Muscle of arm (tissue), 14 donors: ENCODE measurements at places on chromosomes 7 and 10.

DNA sequence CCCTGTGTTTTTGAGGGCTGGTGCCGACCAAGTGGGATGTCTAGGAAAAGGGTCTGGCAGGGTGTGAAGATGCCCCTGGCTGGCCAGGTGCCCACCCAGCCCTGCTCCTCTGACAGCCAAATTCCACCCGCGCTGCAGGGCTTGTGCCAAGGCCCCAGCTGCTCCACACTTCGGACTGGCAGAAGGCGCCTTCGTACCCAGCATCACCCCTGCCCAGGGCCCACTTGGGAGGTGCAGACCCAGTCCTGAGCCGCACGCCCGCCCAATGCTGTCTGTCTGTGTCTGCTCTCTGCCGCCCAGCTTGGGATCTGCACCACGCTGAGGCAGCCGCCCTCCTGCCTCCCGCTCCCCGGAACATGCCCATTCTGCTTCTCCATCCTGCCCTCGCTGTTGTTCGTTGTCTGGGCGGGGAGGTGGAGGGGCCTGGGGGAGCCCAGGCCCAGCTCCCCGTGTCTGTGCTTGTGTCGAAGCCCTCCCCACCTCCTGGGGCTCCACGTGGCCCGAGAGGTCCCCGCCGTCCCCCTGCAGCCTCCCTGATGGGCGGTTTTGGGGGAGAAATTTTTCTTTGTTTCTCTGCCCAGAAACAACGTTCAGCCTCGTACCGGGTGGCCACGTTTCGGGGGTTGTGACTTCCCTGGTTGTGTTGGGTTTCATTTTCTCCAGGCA, 36.9 kb upstream of the PPIF start:
- DNase-seq: no peak

DNA sequence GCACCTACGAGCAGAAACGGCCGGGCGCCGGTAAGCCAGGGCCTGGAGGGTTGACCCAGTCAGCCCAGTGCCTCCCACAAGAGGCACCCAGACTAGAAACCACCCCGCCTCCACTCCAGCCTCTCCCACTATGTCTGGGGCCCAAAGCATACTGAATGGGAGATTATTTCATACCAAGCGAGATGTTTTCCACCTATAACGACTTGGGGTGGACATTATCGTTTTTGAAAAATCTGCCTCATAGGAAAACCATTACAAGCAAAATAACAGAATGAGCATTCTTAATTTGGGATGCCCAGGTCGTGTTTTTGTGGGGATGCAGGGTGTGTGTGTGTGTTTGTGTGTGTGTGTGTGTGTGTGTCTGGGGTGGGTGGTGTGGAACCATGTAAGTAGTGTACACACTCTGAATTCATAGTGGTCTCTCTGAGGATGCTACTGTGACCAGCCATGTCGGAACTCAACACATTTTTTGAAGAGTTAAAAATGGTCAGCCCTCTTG, 1.6 kb downstream of the HOXA6 start:
- DNase-seq: no peak

DNA sequence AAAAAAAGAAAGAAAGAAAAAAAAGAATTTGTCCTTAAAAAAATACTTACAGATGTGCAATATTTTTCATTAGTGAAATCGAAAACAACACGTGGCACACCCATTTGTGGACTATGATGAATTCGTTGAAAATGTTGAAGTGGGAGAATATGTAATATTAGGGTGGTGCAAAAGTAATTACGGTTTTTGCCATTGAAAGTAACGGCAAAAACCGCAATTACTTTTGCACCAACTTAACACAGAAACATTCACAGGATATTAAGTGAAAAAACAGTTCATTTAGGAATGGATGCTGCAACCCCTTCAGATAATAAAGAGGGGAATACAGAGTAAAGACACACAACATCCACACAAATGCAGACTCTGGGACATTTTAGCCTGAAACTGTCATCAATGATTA, 96.0 kb downstream of the CALN1 start:
- DNase-seq: no peak

DNA sequence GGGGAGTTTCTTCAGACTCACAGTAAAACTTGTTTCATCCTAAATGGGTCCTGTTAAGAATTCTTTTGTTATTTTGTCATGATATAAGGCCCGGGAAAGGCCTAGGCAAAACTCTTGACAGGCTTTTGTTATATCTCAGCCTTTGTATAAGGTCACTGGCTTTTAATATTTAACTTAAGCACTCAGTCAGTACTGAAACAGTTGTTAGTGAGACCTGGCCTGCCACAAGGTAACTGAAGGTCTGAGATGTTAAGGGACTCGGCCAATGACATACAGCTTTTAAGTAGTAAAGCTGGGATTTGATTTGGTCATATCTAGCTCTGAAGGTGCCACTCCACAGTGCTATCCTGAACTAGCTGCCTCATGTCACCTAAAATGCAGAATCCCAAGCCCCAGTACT, 57.2 kb upstream of the STEAP4 start:
- DNase-seq: no peak

DNA sequence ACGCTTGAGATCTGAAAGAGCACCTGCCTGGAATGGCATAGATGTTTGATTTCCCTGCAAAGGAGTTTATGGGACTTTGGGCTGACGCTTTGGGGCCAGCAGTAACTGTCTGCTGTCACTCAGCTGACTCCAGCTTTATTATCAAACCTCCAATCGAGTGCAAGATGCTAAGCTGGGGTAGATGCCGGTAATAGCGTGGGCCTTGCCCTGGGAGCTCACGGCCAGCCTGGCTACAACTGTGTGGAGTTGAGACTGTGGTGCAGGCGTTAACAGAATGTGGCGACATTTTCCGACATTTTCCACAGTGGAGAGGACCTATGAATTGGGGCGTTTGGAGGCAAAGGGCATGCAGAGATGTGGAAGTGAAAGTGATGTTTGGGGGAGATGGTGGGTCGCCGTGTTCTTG, 1.3 kb downstream of the CHST12 start:
- no peak for DNase-seq

DNA sequence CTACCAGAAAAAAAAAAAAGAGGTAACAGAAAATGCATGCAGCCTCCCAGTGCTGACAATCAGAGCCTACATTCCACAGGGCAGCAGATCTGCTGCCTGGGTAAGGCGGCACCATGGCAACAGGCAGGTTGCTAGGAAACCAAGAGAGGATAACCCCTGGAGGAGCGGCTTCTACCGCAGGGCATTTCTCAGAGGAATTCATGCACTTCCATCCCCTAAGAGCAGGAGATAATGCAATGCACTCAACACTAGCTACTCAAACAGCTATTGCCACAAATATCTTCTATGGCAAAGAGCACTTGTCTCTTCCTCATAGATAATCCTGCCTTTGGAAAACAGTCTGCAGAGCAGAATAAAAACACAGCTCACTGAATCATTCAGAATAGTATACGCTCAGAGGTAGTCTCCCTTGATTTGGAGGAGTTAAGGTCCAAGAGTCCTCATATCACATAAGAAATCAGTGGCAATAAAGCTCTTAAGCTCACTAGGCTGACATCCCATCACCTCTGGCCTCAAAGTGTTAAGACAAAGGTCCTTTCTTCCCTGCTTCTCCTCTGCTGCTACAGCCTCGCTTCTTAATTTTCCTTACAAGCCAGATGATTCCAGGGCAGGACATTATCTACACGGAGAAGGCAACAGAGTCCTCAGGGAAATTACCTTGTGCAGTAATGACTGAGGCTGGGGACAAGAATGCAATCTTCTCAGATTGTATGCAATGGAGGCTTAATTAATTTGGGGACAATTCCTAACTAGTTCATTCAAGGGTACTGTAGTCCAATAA, 10.7 kb downstream of the PSAP start:
- no peak for DNase-seq

GRCh38 chr7:79258826-79259225, 194.6 kb downstream of the MAGI2 start:
- DNase-seq: no peak

GRCh38 chr10:74891053-74891452, 64.7 kb downstream of the KAT6B start:
- no peak for DNase-seq

GRCh38 chr10:70312249-70312648, 28.4 kb upstream of the NPFFR1 start:
- no peak for DNase-seq

- DNase-seq: no peak
Observed at GRCh38 chr10:51405580-51406351, 293.6 kb downstream of the CSTF2T start.

DNA sequence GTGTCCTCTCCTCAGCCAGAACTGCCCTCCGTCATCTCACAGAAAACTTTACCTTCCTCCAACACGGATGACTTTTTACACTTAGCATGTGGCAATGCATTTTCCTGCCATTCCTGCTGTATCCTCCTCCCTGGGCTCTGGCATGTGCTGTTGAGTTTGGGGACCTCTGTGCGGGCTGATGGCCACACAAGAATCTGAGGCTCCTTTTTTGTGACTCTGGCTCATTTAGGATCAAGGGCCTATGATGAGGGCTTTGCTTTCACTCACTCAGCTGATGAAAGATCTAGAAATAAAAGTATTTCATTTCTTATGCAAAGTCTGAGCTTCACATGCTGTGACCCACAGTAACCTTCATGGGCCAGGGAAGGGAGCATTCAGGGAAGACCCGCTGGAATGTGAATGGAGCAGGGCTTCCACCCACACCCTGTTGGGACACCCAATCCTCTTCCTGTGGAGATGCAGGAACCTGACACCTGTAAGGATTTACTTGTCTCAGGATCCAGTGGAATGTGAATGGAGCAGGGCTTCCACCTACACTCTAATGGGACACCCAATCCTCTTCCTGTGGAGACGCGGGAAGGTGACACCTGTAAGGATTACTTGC, 500.3 kb upstream of the MKI67 start:
- no peak for DNase-seq

DNA sequence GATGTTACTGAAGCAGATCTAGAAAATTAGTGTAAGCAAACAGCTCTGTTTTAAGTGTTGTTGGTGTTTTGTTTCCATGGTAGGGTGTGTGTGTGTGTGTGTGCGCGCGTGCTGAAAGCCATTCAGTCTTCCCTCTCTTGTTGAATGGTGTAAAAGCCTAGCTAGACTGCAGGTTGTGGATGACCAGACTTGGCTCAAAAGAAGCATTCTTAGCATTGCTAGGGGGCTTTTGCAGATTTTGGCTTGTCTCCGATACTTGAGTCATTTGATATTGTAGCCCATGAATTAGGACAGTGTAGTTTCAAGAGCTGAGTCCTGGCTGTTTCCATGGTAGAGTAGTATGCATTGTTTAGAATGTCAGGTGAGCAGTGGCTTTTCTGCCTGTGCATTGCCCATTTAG, 99.1 kb downstream of the SND1 start:
- DNase-seq: peak; percentile 9

GRCh38 chr10:119420950-119421875, 121.3 kb downstream of the RGS10 start:
- DNase-seq: no peak

DNA sequence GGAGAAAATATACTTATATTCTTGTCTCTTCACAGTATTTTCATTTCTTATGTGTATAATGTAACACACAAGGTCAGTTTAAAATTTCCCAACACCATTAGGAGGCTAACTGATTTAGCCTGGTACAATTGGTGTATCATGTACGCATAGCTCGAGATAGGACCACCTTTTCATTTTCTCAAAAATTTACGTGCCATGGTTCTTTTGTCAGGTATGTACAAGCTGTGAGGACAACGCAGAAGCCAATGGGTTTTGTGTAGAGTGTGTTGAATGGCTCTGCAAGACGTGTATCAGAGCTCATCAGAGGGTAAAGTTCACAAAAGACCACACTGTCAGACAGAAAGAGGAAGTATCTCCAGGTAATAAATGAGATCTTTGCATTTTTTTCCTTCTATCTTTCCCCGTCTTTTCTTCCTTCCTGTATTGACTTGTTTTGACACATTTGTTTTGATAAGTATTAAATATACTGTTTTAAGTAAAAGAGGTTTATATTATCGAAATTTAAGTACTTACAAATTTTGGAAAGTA, 55.0 kb downstream of the TRIM24 start:
- DNase-seq: no peak

GRCh38 chr7:73645643-73646174, 21.4 kb upstream of the MLXIPL start:
- DNase-seq: no peak

DNA sequence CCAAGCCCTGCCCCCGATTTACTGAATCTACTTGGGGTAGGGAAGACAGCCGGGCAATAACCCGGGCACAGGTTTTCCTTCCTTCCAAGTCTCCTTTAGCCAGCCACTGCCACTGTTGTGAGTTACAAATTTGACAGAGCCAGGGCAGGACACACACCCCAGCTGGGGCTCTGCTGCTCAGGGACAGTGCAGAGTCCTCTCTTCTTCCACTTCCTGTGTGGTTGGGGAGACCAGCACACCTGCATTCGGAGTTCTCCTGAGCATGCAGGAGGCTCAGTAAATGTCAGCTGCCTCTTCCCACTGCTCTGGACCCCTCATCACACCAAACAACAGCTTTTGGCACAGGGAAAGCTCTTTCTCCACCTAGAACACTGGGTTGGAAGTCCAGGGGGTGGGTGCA, 21.3 kb downstream of the CHST15 start:
- DNase-seq: no peak

GRCh38 chr10:132503581-132504421, 33.8 kb upstream of the INPP5A start:
- no peak for DNase-seq

- no peak for DNase-seq
Observed at GRCh38 chr7:50304911-50305582, 531 bp downstream of the IKZF1 start.

- peak; percentile 86 for DNase-seq
Observed at GRCh38 chr7:33500703-33501701, 371.6 kb downstream of the BBS9 start.

- no peak for DNase-seq
Observed at GRCh38 chr7:80967071-80967916, 48.4 kb upstream of the SEMA3C start.

GRCh38 chr7:96591900-96592676, 117.6 kb downstream of the SEM1 start:
- DNase-seq: no peak

DNA sequence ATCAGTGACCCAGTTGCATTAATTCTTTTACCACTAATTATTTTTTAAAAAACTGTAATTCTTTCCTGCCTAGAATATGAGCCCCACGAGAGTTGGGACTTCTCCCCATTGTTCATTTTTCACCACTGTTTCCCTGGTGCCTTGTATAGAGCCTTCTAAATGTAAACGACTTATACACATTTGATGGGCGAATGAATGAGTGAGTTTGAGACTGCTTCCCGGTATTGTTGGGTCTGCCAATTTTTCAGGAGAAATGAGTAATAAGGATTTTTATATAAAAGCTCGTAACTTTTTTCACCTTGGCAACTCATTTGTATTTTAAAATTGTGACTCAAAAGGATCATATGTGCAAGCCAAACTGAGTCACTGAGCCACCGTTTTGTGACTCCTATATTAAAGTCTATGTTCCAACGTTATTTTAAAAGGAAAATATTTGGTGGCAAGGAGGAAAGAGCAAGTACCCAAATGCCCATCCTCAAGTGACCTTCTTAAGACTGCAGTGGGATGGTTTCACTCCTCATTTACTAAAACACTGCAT, 621.3 kb downstream of the KCNMA1 start:
- no peak for DNase-seq

DNA sequence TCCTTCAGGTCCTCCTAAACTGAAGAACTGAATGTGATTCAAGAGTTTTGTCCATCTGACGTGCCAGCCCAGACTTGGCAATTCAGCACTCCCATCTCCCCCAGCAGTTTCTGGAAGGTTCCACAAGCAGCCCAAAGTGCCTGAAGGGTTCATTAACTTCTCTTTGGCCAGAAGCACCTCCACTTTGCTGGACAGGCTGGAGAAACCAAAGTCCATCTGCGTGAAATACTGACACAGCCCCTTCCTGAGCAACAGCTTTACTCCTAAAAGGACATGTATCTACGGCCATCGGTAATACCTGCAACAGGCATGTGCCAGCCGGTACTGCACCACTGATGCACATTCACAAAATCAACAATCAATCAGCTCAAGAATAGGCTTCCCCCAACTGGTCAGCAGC, 48.5 kb downstream of the RSU1 start:
- DNase-seq: no peak

GRCh38 chr7:94111009-94111408, 106.9 kb upstream of the BET1 start:
- DNase-seq: no peak
